ENCODE measurements at places on chromosomes 11 and 22.

DNA sequence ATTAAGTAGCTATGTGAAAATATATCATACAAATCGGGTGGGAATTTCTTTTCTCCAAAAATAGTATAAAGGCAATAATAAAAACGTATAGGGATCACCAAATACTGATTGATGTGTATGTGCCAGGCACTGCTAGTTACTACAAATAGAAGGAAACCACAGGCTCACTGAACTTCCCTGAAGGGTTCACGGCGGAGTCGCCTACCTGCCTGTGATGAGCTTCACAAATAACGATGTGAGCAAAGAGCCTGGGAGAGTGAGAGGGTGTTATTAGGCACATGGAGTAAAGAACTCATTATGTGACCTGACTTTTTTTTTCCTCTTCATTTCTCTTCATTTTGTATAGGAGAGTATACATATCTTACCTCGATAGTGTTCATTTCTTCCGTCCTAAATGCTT is 36.0 kb upstream of the L3MBTL2 start:
- no peak for DNase-seq

DNA sequence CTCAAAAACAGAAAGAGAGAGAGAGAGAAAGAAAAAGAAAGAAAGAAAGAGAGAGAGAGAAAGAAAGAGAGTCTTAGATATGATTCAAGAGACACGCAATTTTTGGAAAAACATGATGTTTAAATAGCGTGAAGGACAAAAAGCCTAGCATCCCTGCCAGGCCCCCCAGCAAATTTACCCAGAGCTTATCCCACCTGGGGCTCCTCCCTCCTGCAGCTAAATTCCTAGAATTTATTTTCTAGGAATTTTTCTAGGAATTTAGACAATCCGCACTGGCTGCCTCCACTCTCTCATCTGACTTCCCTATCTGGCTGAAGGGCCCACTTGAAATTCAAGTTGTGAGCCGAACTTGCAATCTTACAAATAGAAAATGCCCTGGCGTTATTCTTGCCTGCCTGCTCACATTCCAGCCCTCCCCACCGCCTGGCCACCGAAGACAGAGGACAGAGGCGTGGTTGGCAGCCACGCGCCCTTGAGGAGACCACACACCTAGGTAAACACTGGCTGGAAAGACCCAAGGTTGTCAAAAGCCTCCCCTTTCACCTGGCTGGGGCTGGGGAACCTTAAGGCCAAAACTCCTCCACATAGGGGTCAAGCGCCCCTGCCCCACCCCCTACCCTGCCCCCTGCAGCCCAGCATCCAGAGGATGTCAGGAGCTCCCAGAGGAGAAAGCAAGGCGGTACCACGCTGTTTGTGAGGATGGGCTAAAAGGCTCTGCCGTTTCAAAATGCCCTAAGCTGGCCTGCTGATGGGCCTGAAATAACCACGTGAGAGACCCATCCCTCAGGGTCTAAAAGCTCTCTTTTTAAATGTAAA is 42.2 kb downstream of the AHNAK start:
- DNase-seq, result no peak

DNA sequence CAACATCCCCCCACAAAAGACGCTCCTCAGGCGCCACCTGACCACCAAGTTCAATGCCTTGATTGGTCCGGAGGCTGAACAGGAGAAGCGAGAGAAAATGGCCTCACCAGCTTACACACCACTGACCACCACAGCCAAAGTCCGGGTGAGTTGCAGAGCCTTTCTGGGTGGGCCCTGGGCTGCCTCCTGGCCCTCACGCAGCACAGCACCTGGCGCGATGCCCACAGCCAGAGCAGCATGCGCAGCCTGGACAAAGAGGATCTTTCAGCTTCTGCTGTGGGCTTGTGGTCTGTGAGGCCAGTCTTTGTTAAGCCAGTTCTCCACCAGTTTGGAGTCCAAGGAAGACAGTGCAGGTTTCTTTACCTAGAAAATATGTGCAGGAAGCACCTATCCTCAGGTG is 21.6 kb downstream of the CYB5R2 start:
- DNase-seq, result no peak

GRCh38 chr11:45827123-45827522 is 20.2 kb upstream of the CRY2 start:
- DNase-seq, result no peak
